ENCODE measurements at places on chromosomes 7 and 10.

DNA sequence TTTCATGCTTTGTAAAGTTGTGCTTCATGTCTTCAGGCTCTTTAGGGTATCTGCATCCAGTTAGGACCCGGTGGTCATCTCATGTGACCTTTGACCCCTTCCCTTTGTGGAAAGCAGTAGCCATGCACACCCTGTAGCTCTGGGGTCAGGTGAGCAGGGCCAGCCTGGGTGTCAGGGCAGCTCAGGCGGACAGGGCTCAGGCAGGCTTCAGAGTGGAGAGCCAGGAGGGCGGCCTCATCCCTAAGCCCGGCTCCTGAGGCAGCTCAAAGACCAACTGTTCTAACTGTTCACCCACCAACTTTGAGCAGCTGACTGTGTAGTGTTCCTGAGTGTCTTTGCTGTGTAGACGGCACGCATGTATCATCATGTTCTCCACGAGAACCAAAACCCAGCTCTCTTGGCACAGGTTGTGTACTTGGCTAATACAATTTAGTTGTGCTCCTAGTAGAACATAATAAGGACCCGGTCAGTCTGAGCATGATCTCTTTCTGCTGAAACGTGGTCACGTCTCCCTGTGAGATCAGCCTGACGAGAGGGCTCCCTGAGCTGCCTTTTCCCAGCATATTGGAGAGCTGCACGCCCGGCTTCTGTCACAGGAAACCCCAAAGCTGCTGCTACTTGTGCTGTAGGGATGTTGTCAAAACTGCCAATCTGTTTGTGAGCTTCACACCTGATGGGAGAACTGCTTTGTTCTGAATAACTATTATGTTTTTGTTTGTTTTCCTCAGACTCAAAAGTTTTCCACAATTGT lies 30.0 kb downstream of the EEPD1 start:
- DNase-seq = no peak

DNA sequence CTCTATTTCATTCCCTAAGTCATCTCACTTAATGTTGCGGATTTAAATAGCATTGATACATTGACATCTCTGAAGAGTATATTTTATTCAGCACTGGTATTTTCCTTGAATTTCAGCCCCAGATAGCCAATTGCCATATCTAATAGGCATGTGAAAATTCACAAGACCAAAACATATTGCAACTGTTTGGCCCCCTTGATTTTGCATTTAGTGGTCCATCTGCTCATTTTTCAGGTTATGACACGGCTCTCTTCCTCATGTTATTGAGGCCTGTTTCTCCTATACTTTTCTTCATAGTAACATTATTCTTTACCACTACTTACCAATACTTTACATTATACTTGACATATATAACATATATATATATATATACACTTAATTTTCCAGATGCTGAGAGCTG lies 43.7 kb downstream of the MKLN1 start:
- no peak for DNase-seq

- no peak for DNase-seq
Measured at GRCh38 chr7:73366990-73367389, 39.0 kb downstream of the FKBP6 start.

DNA sequence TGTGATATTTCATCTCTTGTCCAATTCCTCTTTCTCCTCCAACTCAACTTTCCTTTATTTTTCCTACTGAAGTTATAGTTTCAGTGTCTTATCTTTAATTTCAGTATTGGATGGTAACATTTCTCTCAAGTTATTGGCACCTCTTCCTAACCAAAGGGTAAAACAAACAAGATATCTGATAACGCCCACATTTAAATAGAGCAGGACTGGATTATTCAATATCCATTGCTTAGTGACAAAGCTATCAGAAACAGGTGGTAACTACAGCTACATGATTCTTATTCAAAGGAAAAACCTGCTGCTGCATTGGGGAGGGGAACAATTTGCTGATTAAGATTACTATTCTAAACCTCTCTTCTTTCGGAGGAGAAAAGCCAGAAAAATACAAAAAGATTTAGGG lies 87.8 kb downstream of the TAF3 start:
- no peak for DNase-seq

DNA sequence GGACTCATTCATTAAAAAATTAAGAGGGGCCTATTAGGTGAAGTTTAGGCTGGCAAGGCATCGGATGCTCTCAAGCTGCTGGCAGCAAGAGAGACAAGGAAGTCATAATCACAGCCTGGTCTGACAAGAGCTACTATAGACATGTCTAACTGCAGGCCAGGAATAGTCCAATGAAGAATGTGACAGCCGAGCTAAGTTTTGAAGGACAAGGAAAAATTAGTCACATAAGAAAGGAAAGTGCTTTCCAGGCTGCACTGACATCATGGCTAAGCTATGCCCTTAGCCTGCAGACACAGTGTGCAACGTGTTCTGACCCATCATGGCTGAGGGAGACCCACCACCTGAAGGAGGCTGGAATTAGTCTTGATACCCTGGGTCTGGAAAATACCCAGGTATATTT lies 281.1 kb downstream of the PLXNA4 start:
- DNase-seq = no peak

DNA sequence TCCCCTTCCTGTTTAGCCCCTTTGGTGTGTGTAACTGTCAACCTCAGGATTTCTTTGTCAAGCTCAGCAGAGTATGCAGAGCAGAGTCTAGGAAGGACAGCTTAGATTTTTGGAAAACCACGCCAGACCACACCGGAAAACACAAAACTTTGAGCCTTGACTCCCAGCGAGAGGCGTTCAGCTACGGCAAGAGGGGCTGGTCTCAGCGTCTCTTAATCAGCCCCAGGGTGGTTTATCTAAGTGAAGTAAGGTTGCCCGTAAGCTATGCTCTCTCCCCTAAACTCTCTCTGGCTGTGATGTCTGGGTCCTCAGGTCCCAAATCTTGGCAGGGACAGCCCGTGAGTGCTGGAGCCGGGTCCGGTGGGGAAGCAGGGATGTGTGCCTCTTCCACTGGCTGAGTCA lies 230.9 kb downstream of the KLF6 start:
- no peak for DNase-seq

- peak; percentile 29 for DNase-seq
Measured at GRCh38 chr10:70619271-70620019, 16.9 kb upstream of the PRF1 start.

DNA sequence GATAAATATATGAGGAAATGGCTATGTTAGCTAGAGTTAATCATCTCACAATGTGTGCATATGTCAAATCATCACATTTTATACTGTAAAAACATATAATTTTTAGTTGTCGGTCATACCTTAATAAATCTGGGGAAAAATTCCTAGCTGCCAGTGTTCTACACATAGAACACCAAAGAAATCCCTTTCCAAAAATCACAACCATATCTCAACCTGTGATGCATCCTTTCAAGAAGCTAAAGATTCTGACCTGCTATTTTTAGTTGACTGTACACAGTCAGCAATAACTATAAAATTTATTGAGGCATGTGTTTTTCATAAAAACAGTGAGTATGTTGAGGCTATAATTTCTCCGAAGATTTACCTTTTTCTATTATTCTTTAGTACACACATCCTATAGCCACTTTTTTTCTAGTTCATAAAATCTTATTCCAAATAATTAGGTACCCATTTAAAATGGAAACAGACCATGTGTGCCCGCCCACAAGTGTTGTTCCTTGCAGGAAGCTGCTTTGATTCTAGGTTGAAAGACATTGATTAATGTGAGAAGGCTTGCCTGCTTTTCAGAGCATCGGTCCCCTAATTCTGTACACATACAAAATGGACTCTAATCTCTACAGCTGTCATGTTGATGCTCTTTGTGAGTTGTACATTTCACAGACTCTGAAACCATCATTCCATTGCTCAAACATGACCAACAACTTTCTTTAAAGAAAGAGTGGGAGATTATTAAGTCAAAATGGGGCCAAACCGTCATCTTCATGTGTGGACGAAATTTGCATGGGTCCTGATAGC lies 117.5 kb upstream of the LRRN3 start:
- DNase-seq = no peak

- peak; percentile 90 for DNase-seq
Measured at GRCh38 chr10:84293574-84294016, 34.8 kb upstream of the CCSER2 start.

DNA sequence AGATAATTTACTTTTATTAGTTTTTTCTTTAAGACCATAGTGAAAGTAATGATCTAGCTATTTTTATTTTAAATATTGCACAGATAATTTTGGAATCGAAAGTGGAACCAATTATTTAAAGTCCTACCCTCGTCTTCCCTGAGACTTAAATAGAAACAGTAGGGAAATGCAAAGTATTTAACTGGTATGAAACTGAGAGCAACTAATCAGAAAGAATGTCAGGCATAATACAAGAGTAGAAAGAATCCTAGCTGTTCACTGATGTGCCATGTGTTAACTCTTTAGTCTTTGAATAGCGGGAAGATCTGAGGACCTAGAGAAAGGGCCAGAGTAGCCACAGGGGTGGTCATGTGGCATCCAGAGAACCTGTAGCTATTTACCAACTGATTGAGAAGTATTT lies 630.0 kb downstream of the NRG3 start:
- DNase-seq = no peak

DNA sequence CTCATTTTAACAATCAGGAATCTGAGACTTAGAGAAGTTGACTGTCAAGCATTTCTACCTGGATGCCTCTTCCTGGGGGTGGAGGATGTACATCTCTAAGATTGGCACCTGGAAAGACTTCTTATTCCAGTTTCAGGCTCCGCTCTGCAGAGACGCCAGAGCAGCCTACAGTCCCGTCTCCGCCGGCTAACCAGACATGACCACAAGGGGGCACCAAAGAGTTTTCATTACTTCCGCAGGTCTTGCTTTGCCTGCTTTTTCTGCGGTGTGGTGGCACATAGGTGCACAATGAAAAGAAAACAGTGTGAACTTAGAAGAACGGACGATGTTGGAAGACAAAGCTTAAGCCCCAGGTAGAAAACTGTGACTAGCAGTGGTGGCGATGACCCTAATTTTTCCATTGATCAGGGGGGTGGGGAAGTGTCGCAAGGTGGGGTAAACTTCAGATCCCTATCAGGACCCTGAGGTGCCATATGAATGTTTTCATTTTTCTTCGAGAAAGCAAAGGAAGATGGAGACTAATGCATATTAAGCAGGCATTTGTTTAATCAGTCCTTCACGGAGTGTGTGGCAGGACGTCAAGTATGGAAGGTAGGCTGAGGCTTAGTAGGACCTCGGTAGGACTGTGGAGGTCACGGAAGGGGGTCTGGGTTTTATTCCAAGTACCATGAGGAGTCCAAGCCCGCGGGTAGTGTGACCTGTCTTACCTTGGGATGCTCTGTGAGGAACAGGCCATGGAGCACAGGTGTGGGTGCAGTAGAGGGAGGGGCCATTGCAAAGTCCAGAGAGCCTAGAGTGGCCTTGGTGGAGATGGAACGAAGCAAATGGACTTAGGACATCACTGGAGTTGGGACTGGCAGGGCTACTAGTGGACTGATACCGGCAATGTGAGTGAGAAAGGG lies 60.1 kb upstream of the SORCS3 start:
- peak; percentile 66 for DNase-seq

GRCh38 chr10:110498087-110498981 lies 627 bp downstream of the DUSP5 start:
- peak; percentile 76 for DNase-seq

Measured in inflammatory macrophage treated with lipopolysaccharide for 4 hours (primary cell).